ENCODE measurements at places on chromosomes 3 and 15.

- DNase-seq: no peak
These were observed 100.7 kb downstream of the ANXA2 start for GRCh38 chr15:60297047-60297446.

GRCh38 chr15:34794590-34795206, 651 bp downstream of the ACTC1 start:
- no peak for DNase-seq

- no peak for DNase-seq
These were observed 78.1 kb upstream of the AKAP13 start for GRCh38 chr15:85302271-85302670.

- no peak for DNase-seq
These were observed 618.7 kb downstream of the EDEM1 start for GRCh38 chr3:5806192-5806591.

- DNase-seq: no peak
These were observed 41.5 kb downstream of the TBC1D2B start for GRCh38 chr15:78035861-78036476.

GRCh38 chr3:53202331-53203015, 41.5 kb downstream of the PRKCD start:
- DNase-seq: no peak

- DNase-seq: no peak
These were observed 412 bp downstream of the SLC41A3 start for GRCh38 chr3:126083511-126083912.

- DNase-seq: no peak
These were observed 149.2 kb upstream of the CTNNB1 start for GRCh38 chr3:41050144-41050543.

DNA sequence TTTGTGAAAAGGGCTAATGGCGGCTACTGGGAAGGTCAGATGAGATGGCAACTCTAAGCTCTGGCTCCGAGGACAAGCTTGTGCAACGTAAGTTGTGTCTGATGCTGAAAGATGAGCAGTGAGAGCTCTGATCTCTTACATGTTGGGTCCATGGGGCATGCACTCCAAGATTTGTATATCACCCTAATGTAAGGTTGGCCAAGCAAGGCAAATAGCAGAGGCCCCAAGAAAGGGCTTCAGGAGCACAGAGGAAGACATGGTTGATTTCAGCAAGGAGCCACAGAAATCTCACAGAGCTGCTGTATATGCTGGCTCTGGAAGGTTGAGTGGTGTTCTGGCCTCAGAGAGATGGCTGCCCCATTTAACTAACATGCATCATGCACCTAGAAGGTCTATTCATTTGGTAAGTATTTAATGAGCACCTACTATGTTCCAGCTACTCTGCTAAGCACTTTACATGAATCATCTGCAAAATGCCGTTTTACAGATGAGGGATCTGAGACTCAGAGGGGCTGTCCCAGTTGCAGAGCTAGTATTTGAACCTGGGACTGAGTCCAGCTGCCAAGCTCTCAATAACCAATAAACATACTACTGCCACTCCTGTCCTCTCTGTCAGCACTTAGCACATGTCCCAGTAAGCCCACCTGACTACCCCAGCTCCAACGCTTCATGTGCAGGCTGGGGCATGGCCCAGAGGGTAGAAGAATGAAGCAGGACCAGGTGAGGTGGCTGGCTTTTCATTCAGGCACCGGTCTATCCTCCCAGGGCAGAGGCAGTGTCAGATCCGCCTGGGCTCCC, 27.8 kb upstream of the ATP2B2 start:
- DNase-seq: no peak

DNA sequence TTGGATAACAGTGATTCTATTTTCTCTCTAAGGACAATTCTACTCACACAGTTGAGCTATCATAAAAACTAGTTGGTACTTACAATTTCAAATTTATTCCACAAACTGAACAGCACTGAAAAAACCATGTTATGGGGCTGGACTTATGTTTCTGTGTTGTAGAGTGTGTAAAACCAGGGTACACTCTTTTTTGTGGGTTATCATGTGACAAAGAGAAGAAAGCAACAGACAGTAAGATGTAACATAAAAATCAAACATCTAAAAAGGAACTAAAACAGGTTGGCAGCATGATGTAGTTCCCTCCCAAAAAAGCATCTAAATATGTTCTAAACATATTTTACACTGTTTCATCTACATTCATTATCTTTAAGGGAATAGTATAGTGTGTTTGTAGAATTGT, 757.9 kb downstream of the ROBO1 start:
- DNase-seq: no peak

- DNase-seq: peak; percentile 69
These were observed 9.8 kb downstream of the HEG1 start for GRCh38 chr3:125045965-125046364.

- no peak for DNase-seq
These were observed 16.3 kb upstream of the VPS8 start for GRCh38 chr3:184795522-184796190.

GRCh38 chr3:154085071-154085470, 36.1 kb upstream of the ARHGEF26 start:
- DNase-seq: no peak

DNA sequence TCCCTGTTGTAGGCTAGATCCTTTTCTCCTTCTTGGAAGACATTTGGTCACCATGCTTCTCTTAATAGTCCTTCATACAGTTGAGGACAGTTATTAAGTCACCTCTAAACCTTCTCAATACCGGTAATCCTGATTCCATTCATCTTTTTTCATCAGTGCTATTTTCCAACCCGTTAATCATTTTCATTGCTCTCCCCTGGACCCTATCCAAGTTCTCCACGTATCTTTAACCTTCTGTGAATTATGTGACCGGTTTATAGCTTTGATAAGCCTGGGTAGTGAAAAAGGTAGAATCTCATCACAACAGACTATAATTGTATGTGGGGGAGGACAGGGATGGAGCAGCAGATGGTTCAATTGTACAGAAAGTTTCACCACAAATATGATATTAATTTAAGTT, 168.5 kb downstream of the MECOM start:
- no peak for DNase-seq

- DNase-seq: no peak
These were observed 272.0 kb upstream of the ATP11B start for GRCh38 chr3:182521339-182521738.

DNA sequence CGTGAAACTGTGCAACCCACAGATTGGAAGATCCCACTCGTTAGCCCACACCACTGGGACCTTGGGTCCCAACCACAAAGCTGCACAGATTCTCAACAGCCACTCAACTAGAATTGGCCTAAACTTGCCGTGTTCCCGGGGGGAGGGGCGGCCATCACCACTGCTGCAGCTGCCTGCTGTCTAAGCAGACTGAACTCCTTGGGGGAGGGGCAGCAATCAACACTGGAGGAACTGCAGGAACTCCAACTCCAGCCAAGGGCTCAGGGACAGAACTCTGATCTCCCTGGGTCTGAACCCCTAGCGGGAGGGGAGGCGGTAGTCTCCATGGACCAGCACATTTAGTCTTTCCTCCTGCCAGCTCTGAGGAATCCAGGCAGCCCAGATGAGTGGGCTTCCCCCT, 205.9 kb downstream of the RSL24D1 start:
- DNase-seq: no peak

- DNase-seq: no peak
These were observed 157.0 kb downstream of the MFSD1 start for GRCh38 chr3:158958873-158959272.

GRCh38 chr3:60650171-60650570, 601.1 kb downstream of the FHIT start:
- no peak for DNase-seq

GRCh38 chr3:52291508-52292181, 4.0 kb downstream of the GLYCTK start:
- no peak for DNase-seq

- DNase-seq: peak; percentile 45
These were observed 15.1 kb upstream of the ARID3B start for GRCh38 chr15:74525945-74526344.

- DNase-seq: no peak
These were observed 13.4 kb upstream of the BMF start for GRCh38 chr15:40121911-40122638.

- no peak for DNase-seq
These were observed 136.6 kb upstream of the LRRN1 start for GRCh38 chr3:3662610-3663009.

- no peak for DNase-seq
These were observed 275.6 kb upstream of the PROK2 start for GRCh38 chr3:72060447-72061034.

GRCh38 chr3:104909721-104910120, 457.0 kb upstream of the ALCAM start:
- DNase-seq: peak; percentile 24

DNA sequence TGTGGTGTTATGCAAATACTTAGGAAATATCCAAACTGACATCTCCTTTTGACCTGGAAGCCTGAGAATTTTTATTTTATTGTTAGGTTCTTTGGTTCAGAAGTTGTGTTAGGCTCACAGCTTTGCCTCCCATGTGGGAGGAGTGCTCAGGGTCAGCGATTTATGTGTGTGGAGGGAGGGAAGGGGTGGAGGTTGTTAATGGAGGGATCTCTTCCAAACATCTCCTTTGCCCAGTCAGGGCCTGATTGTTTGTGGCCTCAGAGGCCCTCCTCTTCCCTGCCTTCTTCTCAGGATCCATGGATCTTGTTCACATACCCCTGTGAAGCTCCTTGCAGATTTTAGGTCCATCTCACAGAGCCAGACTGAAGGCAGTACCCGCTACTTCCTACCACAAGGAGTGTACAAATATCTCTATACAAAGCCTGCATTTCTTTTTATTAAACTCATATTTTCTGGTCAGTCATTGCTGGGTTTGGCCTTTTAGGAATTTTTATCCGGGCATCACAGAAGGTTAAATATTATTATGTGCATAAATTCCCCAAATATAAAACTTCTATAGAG, 40.3 kb downstream of the BBX start:
- DNase-seq: no peak

DNA sequence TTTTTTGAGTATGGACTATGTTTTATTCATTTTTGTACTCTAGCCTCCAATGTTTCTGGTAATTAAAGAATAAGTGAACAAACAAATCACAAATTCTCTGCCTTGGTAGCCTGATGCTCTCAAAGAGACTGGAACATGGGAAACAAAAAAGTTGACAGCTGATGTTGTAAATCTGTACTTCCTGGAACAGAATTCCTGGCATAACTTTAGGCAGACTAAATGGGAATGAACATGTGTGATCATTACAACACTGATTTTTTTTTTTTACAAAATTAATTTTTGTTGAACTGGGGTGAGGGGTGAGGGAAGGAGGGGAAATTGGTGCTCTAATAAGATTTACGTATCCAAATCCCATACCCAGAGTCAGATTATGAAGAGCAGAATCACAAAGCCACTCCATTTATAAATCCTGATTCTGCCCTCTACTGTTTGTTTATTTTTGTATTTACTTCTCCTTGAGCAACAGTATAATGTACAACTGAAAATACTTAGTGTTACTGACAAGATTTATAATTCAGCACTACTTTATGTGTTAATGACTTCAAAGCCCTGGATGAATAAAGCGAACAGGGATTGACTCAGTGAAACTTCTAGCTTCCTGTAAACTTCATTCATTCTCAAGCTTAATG, 165.0 kb downstream of the FRMD5 start:
- peak; percentile 85 for DNase-seq

DNA sequence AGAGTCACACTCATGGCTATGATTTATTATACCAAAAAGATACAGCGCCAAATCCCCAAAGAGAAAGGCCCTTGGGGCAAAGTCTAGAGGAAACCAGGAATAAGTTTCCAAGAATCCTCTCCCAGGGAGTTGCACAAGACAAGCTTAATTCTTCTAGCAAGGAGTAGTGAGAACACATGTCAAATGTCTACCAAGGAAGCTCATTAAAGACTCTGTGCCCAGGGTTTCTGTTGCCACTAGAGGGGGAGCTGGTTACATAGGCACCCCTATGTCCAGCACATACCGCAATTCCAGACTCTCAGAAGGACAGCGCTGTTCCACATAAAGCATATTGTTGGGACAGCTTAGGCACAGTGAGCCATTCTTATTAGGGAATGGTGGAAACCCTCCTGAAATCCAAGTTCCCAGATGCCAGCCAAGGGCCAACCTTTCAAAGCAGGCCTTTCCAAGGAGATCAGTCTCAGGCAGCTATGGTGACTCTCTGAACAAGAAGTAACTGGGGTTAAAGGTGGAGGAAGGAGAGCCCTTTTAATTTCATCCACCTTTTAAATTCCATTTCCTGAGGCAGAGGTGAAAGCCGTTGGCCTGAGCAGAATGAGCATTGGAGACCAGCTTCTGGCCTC, 194.2 kb downstream of the UACA start:
- peak; percentile 74 for DNase-seq

- no peak for DNase-seq
These were observed 4.0 kb downstream of the PDHB start for GRCh38 chr3:58429657-58430056.

DNA sequence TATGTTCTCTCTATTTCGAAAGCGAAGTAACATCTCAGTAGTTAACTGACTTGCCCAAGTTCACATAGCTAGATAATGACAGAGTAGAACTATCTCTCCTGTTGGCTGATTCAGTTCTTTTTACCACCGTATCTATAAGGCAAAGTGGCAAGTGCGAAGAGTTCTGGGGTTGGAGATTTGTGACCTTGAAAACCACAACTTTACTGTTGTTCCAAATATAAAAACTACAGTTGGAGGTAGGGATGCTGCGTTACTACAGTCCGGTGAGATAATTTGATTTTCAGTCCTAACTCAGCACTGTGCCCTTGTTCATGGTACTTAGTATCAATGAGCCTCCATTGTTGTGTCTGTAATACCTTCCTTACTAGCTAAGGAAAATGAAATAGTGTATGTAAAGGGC, 71.2 kb upstream of the GOLGA8B start:
- DNase-seq: no peak

GRCh38 chr3:85360742-85361387, 402.1 kb downstream of the CADM2 start:
- peak; percentile 13 for DNase-seq

DNA sequence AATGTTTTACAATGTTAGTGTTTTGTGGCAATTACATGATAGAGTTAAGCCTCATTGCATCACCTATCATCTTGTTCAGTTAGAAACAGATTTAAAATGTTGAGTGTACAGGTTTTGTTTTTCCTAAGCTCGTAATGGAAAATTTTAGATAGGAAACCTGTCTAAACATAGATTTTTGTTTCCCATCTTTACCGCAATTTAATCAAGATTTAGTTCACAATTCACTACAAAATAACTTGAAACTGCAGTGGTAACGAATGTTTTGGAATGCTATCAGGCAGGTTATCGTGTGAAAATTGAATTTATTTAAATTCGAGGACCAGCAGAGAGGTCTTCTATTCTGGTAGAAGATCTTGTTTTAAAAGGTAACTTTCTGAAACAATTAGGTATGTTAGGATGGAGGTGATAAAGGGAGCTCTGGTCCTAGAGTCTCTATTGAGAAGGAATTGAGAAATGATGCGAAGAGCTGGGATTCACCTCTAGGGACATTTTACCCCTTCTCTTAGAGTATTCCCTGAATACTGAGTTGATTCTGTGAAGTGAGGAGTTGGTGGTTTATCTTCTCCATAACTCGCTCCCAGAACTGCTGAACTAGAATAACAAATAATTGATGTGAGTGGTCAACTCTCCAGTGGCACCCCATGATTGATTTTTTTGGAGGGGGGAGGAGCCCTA, 1.4 kb downstream of the DOCK3 start:
- DNase-seq: no peak
